ENCODE measurements at places on chromosomes 4 and X. TPM values are rescaled to one million over a fixed set of nuclear protein-coding genes. Genes with fewer than 3 reads are reported as not detected.

DNA sequence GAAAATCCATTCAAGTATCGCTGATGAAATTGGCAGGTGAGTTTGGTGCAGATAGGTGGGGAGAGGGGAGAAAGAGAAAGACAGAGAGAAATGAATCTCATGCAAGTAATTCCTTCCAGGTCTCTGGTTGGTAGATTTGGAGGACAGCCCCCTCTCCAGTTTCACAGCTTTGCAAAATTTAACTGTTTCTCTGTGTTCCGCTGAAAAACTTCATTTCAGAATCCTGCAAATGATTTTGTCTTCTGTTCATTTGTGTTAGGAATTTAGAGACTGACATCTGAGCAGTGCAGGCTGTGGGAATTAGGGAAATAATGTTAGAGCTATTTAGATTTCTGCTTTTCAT lies 328.5 kb downstream of the FBXW7 start:
- DNase-seq = no peak

DNA sequence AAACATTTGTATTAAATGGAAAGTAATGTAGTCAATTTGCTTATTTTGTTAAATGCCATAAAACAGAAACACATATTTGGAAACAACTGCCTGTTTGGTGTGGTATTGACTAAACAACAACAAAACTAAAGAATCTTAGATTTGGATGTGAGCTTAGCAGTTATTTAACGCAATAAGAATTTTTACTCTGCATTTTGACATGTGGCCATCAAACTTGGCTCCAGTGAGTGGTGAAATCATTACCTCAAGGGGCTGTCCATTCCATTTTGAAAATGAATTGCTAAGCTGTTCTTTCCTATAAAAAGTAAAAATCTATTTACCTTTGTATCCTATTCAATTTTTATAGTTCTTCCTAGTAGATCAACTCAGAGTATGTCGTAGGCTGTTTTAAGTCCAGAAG lies 84.2 kb downstream of the DKK2 start:
- DNase-seq = no peak

GRCh38 chr4:6755088-6755753 lies 27.3 kb upstream of the KIAA0232 start:
- no peak for DNase-seq

- DNase-seq = no peak
These were observed 444.3 kb upstream of the ATOH1 start for GRCh38 chr4:93384241-93384640.

GRCh38 chr4:10312568-10312967 lies 144.7 kb downstream of the ZNF518B start:
- DNase-seq = no peak

DNA sequence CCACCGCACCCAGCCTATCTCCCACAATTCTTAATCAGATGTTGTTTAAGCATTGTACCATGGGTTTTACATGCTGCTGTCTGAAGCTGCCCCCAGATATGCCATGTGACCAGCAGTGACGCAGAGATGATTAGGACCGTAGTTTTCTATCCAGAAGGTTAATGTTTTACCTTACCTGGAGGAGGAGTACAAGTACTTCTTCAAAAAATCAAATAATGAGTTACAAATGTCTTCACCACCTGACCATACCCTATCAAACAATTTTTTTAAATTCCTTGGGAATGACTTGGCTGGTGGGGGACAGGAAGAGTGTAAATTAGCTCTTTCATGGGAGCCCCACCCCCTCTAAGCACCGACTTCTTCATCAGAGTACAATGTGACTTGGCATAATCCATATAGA lies 16.2 kb upstream of the SGMS2 start:
- DNase-seq = no peak

DNA sequence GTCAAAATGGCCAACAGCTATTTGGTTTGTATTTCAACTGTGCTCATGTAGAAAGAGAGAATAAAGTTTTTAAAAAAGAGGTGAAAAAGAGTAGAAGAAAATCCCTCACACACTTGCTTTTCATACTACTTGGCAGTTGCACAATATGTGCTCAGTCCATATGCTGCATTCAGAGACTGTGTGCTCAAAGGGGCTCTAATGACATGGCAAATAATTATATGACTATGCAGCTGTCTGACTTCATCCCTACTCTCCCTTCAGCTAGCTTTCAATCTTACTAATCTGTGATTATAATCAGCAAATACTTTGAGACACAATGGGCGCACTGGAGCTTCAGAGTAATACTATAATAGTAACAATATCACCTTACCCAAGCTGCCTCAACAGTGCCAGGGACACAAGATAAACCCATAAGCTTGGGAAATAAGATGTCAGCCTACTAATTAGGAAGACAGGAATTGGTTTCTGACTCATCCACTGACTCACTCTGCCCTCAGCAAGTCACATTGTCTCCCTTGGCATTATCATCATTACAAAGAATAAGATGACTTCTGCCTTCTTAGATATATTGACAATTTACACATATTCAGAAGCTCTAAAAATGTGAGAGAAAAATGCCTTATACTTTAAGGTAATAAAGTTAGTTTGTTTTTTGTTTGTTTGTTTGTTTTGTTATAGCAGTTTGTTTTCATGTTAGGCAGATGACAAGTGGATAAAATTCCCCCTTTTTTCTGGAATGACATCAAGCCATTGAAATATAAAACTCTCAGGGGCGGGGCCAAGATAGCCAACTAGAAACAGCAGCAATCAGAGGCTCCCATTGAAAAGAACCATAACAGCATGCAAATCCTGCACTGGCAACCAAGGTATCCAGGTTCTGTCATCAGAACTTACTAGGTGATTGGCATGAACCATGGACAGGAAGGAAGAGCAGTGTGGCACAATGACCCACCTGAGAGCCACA lies 311.6 kb downstream of the FAM133A start:
- DNase-seq = no peak

DNA sequence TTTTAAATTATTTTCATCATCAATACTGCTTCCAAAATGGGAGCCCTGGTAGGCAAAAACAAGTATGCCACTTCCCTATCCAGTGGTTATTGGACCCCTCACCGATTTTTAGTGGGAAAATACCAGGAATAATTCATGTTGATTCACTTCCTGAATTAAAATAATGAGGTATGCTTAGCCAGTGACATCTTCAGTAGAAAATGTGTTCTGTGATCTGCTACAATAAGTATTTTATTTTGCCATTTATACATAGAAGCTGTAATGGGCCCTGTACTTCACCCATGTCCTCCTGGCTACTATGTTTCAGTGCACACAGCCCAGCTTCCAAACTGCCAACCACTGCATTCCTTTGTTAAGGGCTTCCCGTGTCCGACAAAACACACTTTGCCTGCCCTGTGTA lies 41.0 kb upstream of the KLHL34 start:
- DNase-seq = no peak

GRCh38 chr4:62449538-62449937 lies 1249.4 kb downstream of the ADGRL3 start:
- DNase-seq = no peak

GRCh38 chr4:145154573-145154972 lies 25.8 kb downstream of the OTUD4 start:
- no peak for DNase-seq

DNA sequence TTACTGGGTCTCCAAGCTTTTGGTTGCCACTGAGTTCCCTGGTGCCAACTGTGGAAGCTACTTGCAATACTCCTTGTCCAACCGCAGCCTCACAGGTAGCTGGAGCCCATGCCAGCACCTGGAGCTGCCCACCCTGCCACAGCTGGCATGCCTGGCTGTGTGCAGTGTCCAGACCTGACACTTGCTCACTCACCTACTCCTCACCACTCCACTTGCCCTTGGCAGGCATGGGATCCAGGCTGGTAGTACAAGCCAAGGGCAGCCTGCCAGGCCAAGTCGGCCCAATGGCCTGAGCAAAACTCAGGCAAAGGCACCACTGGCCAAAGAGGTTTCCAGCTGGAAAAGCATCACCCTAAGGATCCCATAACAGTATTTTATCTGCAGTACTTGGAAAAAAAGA lies 246.3 kb downstream of the PDGFC start:
- DNase-seq = no peak

GRCh38 chrX:25011589-25012432 lies 4.0 kb downstream of the ARX start:
- no peak for DNase-seq

DNA sequence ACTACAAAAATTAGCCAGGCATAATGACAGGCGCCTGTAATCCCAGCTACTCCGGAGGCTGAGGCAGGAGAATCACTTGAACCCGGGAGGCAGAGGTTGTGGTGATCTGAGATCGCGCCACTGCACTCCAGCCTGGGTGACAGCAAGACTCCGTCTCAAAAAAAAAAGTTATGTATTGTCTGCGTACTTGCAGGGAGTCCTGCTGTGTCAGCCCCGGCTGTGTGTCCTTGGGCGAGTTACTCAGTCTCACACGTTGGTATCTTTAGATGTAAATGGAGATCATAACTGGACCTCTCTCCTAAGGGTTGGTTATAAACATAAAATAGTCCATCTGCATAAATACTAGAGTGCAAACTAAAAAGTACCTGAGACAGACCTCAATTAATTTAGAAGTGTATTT lies 22.7 kb upstream of the TBC1D14 start:
- DNase-seq = no peak

HS3ST1 gene
- 9.8 TPM for total RNA-seq

LRP2BP gene
- 2.1 TPM for total RNA-seq

FHIP1A gene
- total RNA-seq = 25.0 TPM

PCDH19 gene
- 2.8 TPM for total RNA-seq

HTN1 gene
- not detected for total RNA-seq

ARMCX2 gene
- 57.8 TPM for total RNA-seq

TMSB15B gene
- 6.1 TPM for total RNA-seq

NUP62CL gene
- total RNA-seq = 2.7 TPM

CPLX1 gene
- 6.7 TPM for total RNA-seq

THAP9 gene
- 6.5 TPM for total RNA-seq
